Stromal cell of bone marrow (primary cell): ENCODE measurements at places on chromosomes 13 and 19.

- no peak for DNase-seq
Measured at GRCh38 chr13:34070544-34071303, 252.8 kb downstream of the RFC3 start.

GRCh38 chr19:22026687-22027086, 15.9 kb upstream of the ZNF208 start:
- no peak for DNase-seq

GRCh38 chr13:90396266-90396665, 951.2 kb upstream of the MIR17HG start:
- DNase-seq = no peak

- peak; percentile 94 for DNase-seq
Measured at GRCh38 chr13:111006506-111007031, 91.7 kb upstream of the ANKRD10 start.

DNA sequence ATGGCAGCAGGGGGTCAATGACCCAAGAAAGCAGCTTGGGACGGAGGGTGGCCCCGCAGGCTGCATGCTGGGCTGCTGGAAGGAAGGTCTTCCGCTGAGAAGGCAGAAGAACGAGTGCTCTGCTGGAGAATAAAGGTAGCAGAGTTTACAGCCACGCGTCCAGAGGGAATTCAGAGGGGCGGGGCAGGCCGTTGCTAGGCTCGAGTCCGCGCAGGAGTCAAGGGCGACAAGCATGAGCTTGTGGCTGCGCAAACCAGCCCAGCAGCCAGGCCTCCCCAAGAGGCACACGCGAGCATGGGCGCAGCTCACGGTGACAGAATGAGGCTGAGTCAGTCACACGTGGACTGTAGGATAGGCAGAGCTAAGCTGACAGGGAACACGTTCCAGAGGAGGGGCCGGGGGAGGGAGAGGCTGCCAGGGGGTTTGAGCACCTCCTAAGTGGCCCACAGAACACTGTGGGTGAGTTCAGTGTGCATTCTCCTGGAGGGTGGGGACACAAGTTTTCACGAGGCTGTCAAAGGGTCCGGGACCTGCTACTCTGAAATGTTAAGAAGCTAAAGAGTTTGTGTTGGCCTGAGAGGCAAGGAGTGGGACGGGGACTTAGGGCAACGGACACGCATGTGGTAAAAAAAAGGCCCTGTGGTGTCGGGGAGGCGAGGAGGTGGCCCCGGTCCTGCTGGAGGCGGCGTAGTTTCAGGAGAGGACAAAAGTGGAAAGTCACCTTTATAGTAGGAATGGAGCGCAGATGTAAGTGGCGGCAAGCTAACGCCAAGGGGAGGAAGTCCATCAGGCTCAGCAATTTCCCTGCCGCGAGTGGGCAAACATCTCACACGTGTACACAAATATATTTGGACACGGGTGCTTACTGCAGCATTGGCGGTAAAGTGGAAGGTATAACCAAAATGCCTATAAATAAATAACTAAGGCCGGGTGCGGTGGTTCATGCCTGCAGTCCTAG, 17.7 kb downstream of the RFX2 start:
- DNase-seq = peak; percentile 73

- DNase-seq = no peak
Measured at GRCh38 chr13:42561752-42562467, 12.0 kb upstream of the TNFSF11 start.

- DNase-seq = no peak
Measured at GRCh38 chr19:4933528-4933927, 24.2 kb downstream of the UHRF1 start.
